ENCODE measurements at places on chromosomes 7 and 10.

DNA sequence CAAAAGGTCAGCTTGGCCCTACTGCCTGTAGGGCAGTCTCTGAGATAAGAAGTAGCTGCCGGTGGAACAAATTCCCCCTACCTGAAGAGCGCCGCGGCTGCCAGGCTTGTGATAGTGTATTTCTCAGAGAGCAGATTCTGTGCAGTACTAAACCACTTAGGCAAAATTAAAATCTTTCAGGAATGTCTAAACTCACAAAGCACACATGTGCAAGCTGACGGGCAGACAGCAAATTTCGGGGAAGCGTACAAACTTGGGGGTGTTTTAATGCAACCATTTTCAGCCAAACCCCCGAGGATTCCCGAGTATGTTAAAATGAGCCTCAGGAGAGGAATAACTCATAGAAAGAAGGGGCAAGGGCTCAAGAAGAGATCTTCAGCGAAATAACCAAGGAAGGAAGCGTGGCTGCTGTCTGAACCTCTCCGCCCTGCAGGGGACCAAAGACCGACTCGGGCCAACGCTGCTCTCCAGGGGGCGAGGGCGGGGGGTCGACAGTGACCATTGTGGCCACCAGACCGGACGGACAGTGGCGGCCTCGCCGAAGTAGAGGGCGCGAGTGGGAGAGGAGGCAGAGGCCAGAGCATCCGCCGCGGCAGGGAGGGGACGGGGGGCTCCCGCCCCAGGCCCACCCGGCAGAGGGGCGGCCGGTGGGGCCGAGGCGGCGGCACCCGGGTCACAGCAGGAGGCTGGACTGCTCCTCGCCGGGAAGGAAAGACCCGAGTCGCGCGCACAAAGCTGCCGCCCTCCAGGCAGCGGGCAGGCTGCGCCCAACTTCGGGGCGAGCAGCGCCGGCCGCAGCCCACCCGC, 819 bp downstream of the HYCC1 start:
- no peak overlapping the region for H3K27ac ChIP-seq
- no peaks in the 10 kb centered on the region for H3K27me3 ChIP-seq
- H3K36me3 ChIP-seq, result peaks cover 17% of the 10 kb centered on the region
- H3K4me3 ChIP-seq, result no peak overlapping the region

DNA sequence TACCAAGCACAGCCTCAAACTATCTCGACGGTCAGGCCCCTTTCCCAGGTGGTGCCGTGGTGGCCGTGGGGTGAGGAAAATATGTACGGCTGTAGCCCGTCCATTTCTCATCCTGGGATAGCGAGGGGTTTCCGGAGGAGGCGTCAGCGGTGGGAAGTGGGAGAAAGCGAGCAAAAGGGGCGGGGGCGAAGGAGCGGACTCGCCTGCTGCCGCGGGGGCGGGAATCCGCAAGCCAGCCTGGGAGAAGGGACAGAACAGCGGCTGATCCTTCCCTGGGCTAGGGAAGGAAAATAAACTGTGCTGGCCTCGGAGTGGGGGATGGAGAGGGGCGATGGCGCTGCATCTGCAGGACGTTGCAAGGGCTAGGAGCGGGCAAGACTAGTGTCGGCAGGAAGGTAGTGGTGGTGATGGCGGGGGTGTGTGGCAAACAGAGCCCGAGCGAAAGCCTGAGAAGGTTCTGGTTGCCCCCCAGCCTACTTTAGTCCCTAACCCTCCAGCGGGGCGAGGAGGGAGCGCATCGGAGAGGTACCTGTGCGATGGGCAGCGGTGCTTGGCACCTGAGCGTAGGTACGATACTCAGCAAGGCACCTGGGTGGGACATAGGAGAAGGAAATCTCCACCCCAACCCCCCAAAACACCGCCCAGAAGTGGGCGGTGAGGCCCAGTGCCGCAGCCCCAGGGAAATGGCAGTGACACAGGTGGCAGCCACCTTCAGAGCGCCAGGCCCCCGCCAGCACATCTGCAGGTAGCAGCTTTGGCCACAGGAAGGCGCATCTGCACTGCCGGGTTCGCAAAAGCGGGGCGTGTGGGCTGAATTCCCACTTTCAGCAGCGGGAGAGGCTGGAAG, 49.9 kb upstream of the STEAP1B start:
- H3K27me3 ChIP-seq, result peaks cover 76% of the 10 kb centered on the region
- peak overlapping the region; percentile 56 for H3K4me3 ChIP-seq
- peak; percentile 33 for DNase-seq
- H3K27ac ChIP-seq, result no peak overlapping the region

- no peak for DNase-seq
- H3K27me3 ChIP-seq, result no peaks in the 10 kb centered on the region
- H3K4me3 ChIP-seq, result no peak overlapping the region
- H3K36me3 ChIP-seq, result no peaks in the 10 kb centered on the region
- no peak overlapping the region for H3K27ac ChIP-seq
These were observed 248.7 kb downstream of the FZD1 start for GRCh38 chr7:91512958-91513357.

DNA sequence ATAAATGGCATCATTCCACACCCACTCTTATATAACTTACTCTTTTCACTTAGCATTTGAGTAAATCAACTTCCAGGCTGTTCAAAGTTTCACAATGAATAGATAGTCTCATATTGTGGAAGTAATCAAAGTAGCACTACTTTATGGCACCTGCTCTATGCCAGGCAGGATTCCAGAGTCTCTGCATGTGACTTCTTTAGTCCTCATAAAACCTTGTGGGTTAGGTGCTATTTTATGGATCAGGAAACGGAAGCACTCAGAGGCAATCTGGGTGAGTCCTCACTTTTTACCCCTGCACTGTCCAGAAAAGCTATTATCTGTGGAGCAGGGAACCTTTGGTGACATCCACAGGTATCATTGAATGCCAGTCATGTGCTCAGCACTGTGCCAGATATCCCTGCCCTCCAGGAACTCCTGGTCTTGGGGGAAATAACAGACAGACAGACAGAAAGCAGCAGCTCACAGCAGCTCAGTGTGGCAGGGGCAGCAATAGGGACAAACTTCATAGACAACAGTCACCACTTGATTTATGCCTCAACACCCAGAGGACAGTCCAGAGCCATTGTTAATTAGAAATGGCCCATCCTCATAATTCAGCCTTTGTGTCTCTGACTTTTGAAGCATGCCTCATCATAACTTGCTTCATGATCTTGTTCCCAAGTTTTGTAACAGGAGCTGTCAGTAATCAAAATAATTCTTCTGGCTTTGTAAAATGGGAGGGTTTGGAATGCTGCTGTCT, 160.6 kb downstream of the SEC23IP start:
- no peaks in the 10 kb centered on the region for H3K36me3 ChIP-seq
- H3K27ac ChIP-seq, result no peak overlapping the region
- no peak for DNase-seq
- H3K4me3 ChIP-seq, result no peak overlapping the region
- H3K27me3 ChIP-seq, result peaks cover 15% of the 10 kb centered on the region

- no peaks in the 10 kb centered on the region for H3K36me3 ChIP-seq
- DNase-seq, result peak; percentile 5
- no peak within 1 kb of the TSS for H3K4me3 ChIP-seq
- peaks cover 5% of the 10 kb centered on the region for H3K4me1 ChIP-seq
These were observed at the start of gene GPRIN2 for GRCh38 chr10:46556515-46557318. GPRIN2 (minus strand) TSS chr10:46556658; CDS start chr10:46550736, 5,922 bp downstream.

GRCh38 chr7:42238709-42239366, 1.8 kb upstream of the GLI3 start:
- DNase-seq, result no peak
- H3K4me1 ChIP-seq, result peaks cover 11% of the 10 kb centered on the region
- H3K36me3 ChIP-seq, result no peaks in the 10 kb centered on the region

- no peak overlapping the region for H3K27ac ChIP-seq
- H3K4me3 ChIP-seq, result no peak overlapping the region
- H3K4me1 ChIP-seq, result peaks cover 10% of the 10 kb centered on the region
- H3K27me3 ChIP-seq, result peaks cover 62% of the 10 kb centered on the region
- DNase-seq, result no peak
These were observed 11.2 kb downstream of the EMX2 start for GRCh38 chr10:117553815-117554172.

DNA sequence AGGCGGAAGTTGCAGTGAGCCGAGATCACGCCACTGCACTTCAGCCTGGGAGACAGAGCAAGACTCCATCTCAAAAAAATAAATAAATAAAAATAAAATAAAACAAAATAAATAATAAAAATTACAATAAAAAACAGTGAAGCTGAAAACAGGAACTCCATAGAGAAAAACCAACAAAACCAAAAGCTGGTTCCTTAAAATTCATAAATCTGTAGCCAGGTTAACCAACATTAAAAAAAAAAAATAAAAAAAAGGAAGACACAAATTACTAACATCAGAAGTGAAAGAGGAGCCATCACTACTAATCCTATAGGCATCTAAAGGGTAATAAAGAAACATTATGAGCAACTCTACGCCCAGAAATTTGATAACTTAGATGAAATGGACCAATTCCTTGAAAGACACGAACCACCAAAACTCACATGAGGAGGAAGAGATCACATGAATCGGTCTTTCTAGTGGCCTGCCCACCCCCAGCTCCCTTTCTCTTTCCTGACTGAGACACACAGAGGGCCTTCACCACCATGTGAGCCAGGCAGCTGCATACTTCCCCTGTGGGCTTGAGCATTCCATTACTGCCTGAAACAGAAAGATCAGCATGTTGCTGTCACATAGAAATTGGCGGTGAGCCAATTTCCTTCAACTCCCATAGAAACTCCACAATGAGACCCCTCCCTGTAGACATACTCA, 208.7 kb downstream of the MAD1L1 start:
- peaks cover 31% of the 10 kb centered on the region for H3K36me3 ChIP-seq
- no peaks in the 10 kb centered on the region for H3K27me3 ChIP-seq
- DNase-seq, result no peak
- no peak overlapping the region for H3K4me3 ChIP-seq
- no peak overlapping the region for H3K27ac ChIP-seq
- H3K4me1 ChIP-seq, result peaks cover 17% of the 10 kb centered on the region

- peak overlapping the region; percentile 83 for H3K27ac ChIP-seq
- peaks cover 86% of the 10 kb centered on the region for H3K36me3 ChIP-seq
- no peaks in the 10 kb centered on the region for H3K27me3 ChIP-seq
- peaks cover 84% of the 10 kb centered on the region for H3K4me1 ChIP-seq
- no peak overlapping the region for H3K4me3 ChIP-seq
These were observed 19.8 kb downstream of the TSPAN14 start for GRCh38 chr10:80473692-80474596.

DNA sequence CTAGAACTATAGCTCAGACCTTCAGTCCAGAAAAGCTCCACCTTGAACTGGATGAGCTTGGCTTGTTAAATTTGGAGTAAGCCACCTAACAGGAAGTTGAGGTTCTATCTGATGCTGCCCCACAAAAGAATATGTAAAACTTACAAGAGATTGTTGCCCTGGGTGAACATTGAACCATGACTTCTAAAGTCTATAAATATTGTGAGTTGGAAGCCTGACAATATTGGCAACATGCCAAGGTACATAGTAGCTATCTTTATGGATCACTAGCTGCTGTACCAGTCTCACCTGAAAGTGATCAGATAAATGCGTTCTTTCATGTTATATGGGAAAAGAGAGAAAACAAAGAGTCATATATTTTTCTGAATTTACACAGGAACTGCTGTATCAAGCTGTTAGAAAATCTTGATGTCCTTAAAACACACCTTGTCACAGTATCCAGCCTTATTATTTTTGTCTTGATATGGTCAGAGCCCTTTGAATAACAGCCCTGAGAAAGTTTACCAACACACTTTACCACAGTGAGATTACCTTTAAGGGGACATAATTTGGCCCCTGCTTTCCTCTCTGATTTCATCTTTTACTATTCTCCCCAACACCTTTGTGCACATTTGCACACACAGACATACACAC, 92.0 kb downstream of the LSMEM1 start:
- peaks cover 5% of the 10 kb centered on the region for H3K27me3 ChIP-seq
- DNase-seq, result no peak
- peaks cover 3% of the 10 kb centered on the region for H3K4me1 ChIP-seq
- H3K36me3 ChIP-seq, result no peaks in the 10 kb centered on the region
- no peak overlapping the region for H3K27ac ChIP-seq

GRCh38 chr10:131675104-131675503, 225.7 kb upstream of the PPP2R2D start:
- no peak overlapping the region for H3K4me3 ChIP-seq
- no peak overlapping the region for H3K27ac ChIP-seq
- no peaks in the 10 kb centered on the region for H3K36me3 ChIP-seq
- H3K27me3 ChIP-seq, result no peaks in the 10 kb centered on the region
- H3K4me1 ChIP-seq, result no peaks in the 10 kb centered on the region

DNA sequence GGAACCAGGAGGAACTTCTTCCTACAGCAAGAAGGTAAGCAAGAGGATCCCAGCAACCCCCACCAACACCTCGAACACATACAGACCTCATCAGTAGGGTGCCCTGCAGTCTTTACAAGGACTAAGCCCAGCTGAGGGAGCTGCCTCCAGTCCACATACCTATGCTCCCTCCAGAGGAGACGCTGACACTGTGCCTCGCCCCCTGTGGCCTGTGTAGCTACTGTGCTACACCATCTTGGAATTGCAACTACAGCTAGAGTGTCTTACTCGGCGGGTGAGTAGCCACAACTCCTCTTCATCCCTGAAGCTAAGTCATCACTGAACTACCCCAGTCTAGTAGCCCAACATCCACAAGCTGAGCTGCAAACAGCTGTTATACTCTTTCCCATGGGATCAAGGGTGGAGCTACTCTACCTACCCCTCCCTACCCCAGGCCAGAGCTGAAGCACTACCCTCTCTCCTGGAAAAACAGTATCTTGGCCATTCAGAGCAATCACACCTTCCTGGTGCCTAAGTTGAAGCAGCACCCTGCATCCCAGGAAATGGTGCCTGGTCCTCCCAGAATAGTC, 42.2 kb upstream of the CAMK2B start:
- H3K27ac ChIP-seq, result no peak overlapping the region
- DNase-seq, result no peak
- H3K4me3 ChIP-seq, result no peak overlapping the region
- peaks cover 16% of the 10 kb centered on the region for H3K4me1 ChIP-seq
- H3K36me3 ChIP-seq, result peaks cover 6% of the 10 kb centered on the region

DNA sequence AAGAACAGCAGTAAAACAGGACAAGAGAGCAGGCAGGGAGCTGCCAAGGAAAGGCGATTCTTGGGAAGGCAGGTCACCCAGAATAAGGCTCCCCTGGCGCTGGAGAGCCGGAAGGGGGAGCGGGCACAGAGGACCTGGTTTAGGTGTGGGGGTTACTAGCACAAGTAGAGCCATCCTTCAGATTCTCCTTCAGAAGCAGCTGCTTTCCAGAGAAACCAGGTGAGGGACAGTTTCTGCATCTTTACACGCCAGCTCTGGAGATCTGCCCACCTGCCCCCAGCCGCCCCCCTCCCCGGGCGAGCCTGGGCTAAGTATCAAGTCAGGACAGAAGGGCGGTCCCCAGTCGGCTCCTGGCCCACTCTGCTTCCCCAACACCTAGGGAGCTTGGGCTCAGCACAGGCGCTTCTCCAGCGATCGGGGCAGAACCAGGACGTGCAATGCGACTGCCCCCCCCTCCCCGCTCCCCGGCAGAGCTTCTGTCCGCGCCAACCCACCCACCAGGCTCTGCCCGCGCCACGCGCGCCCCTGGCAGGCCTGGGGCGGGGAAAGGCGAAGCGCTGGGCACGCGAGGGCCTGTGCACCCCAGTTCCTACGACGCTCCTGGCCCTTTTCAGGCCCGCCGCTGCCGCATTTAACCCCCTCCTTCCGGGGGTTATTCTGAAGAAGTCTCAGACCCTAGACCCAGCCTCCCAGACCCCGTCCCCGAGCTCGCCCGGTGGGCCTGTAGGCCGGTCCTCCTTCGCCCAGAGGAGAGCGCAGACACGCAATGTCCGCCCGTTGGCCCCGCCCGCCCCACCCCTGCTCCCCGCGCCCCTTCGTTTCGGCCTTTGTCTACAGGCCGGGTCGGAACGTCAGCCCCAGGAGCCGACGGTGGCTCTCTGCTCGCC, 4.4 kb upstream of the EN2 start:
- H3K27ac ChIP-seq, result no peak overlapping the region
- H3K36me3 ChIP-seq, result no peaks in the 10 kb centered on the region
- H3K4me1 ChIP-seq, result peaks cover 2% of the 10 kb centered on the region
- no peak overlapping the region for H3K4me3 ChIP-seq
- peaks cover 64% of the 10 kb centered on the region for H3K27me3 ChIP-seq

- DNase-seq, result peak; percentile 19
- no peak overlapping the region for H3K4me3 ChIP-seq
- H3K27me3 ChIP-seq, result no peaks in the 10 kb centered on the region
- no peak overlapping the region for H3K27ac ChIP-seq
- no peaks in the 10 kb centered on the region for H3K4me1 ChIP-seq
These were observed 133.8 kb upstream of the PLXNA4 start for GRCh38 chr7:132709971-132710567.
